ENCODE measurements at places on chromosomes 3 and 15.
A peak's percentile ranks its signal among the peaks of the same experiment; 100 is the strongest.

DNA sequence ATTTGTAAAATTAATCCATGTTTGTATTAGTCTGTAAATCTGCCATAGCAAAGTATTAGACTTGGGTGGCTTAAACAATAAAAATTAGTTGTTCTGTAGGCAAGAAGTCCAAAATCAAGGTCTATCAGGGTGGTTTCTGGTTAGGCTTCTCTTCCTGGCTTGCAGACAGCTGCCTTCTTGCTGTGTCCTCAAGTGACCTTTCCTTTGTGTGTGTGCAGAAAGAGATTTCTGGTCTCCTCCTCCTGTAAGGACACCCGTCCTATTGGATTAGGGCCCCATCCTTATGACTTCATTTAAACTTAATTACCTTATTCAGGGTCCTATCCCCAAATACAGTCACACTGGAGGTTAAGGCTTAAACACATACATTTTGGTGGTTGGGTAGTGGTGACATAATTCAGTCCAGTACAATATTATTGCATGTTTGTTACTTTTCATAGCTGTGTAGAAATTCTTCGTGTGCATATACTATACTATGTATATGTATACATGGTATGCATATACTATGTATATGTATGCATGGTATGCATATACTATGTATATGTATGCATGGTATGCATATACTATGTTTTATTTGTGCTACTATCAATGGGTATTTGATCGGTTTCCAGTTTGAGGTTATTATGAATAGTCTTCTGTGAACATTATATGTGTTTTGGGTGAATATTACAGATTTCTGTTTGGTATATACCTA is 57.9 kb upstream of the RNU6-1 start:
- DNase-seq = no peak

- DNase-seq = no peak
Observed at GRCh38 chr15:46322753-46323152, 687.9 kb downstream of the SQOR start.

DNA sequence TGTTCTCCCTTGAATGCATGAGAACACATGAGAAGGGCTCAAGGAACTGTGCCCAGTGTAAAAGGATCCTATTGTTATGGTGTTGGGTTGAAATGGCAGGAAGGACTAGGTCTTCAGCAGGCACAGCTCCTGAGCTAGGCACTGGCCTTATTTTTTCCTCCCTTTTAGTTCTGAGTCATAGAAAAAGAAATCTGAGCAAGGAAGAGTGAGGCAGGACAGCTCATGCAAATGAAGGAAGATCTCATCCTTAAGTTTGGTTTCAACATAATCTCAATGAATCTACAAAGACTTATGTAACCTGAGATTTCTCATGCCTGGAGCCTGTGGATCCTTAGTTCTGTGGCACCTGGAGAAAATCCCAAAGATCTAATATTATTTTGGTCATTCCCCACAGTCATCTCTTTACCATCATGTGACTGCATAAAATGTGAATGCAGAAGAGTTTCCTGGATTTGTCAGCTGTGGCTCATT is 188.6 kb upstream of the TBL1XR1 start:
- no peak for DNase-seq

GRCh38 chr3:17386432-17386831 is 356.0 kb downstream of the TBC1D5 start:
- DNase-seq = no peak

GRCh38 chr3:36744763-36745162 is 19.6 kb downstream of the DCLK3 start:
- DNase-seq = no peak

DNA sequence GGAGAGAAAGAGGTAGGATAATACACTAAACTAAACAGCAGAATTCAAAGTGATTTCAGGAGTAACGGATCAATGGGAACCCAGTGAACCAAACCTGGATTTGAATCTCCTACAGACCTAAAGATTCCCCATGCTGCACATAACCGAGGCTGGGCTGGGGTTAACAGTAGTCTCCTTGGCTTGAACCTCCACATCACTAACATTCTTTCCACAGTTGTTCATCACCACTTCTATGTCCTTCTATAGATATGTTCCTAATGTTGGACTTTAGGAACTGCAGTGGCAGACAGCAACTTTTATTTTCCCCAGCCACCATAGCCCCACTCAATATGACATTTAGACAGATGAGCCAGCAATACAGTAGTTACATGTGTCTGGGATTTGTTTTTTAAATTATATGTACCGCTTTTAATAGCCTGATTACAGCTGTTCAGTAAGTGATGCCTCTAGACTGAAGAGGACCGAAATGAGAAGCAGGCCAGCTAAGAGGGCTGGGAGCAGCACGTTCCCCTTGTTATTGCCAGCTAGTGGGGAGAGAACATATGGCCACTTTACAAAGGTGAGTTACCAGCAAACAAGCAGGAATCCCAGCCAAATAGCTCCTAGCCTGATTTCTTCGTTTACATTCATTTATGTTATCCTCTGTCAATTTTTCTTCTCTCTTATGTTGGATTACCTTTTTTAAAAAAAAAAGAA is 472.6 kb upstream of the CDIN1 start:
- DNase-seq = no peak

DNA sequence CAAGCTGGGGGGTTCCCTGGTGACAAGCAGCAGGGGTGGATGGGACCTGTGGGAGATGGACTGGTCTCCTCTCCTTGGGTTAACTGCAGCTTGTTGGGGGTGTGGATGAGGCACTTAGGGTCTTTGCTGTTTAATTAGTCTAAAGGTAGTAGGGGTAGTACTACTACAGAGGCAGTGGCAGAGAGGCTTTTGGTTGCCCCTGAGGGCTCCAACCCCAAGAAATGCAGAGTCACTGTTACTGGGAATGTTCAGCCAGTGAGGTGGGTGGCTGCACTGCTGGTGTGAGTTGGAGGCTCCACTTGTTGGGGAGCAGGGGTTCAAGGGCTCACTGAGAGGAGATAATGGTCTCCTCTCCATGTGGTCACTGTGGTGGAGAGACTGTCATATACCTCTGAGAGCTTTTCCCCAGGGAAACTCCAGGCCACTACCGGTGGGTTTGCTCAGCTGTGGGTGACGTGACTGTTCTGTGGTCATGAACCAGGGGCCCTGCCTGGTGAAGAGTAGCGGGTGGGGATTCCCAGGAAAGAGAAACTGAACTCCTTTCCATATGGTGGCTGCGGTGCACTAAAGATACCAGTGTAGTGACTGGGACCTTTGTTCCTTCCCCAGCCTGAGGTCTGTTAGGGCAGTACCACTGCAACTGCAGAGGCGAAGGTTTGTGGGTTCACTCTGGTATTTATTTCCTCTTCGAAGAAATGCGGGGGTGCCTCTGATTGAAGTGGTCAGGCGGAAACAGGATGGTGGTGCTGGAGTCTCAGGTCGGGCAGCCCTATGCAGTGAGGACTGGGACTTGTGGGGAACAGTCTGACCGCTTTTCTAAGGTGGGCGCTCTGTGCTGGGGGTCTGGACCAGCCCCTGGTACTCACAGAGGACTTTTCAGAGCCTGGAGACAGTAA is 68.9 kb upstream of the TNFSF10 start:
- DNase-seq = no peak

GRCh38 chr3:100682854-100683760 is 26.2 kb upstream of the TFG start:
- DNase-seq = no peak

GRCh38 chr3:123480428-123480827 is 31.5 kb upstream of the ADCY5 start:
- no peak for DNase-seq

- no peak for DNase-seq
Observed at GRCh38 chr3:119652306-119653033, 7.9 kb downstream of the POPDC2 start.

DNA sequence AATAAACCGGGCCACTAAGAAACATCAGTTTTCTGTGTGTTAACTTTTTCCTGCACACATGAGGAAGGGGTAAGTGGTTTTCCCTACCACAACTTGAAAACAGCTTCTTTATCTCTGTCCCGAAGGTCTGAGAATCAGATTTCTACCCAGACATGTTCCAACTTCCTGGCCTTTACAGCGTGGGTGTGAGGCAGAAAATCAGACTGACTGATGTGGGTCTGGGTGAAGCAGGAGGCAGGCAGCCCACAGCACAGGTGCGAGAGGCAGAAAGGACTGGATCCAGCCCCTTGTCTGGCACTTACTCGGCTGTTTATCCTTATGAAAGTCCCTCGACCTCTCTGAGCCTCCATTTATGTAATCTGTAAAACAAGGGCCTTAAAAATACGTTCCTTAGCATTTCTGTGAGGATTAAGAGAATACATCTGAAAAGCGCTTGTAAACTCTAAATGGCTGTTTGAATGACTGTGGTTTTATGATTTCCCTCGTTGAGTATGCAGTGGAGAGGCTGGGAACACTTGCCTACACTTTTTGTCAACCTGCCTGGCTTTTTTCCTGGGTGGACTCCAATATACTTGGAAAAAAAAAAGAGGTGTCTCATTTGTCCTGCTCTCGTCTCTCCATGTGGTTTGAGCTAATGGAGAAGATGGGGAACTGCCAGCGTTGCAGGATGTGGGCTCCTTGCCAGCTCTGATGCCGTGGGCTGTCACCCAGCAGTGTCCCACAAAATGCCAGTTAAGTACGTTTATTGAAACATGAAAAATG is 3.1 kb downstream of the AGBL1 start:
- no peak for DNase-seq

DNA sequence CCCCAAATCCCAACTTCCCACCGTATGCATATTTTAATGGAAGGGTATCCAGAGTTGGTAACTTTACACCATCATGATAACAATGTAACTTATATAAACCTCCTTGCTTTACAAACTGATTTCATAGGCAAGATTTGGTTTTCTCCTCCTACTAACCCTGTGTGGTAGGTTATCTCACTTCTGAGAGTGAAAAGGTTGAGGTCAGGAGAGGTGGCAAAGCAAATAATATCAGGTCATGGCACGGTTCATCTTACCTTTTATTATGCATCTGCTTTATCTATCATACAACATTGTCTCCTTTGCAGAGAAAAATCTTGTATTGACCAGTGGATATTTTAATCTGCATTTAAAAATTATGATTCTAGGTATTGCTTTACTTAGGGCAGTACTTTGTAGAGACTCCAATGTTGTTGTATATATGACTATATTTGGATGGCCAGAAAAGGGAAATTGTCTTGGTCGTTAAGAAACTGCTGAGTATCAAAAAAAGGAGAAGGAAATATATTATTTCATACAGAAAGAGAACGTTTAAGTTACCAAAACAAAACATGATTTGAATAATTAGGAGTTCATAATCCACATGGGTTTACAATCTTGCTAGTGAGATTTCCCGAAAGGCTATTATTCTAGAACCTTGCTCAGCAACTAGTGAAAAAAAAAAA is 30.4 kb downstream of the NFKBIZ start:
- DNase-seq = no peak

DNA sequence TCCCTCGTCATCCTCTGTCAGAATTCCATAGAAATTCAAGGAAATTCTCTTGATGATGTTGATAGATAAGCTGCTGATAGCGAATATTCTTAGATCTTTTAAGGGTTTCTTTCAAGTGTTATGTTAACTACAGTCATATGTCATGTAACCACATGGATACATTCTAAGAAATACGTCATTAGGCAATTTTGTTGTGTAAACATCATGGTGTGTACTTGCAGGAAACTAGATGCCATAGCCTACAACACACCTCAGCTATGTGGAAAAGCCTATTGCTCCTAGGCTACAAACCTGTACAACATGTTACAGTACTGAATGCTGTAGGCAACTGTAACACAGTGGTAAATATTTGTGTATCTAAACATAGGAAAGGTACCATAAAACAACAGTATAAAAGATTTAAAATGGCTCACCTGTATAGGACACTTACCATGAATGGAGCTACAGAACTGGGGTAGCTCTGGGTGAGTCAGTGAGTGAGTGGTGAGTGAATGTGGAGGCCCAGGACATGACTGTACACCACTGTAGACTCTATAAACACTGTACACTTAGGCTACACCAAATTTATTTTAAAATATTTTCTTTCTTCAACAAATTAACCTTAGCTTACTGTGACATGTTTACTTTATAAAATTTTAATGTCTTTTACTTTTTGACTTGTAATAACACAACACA is 34.6 kb downstream of the GLDN start:
- DNase-seq = no peak

DNA sequence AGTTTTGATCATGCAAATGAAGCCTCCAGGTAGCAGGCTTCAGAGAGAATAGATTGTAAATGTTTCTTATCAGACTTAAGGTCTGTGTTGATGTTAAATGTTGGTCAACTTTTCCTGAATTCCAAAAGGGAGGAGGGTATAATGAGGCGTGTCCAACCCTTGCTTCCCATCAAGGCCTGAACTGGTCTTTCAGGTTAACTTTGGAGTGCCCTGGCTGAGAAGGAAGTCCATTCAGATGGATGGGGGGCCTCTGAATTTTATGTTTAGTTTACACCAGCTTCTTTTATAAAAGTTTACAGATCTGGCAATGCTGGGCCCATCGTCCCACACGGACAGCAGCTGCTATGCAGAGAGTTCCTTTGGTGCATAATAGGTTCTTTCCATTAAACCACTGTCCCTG is 8.9 kb downstream of the CCDC13 start:
- no peak for DNase-seq

DNA sequence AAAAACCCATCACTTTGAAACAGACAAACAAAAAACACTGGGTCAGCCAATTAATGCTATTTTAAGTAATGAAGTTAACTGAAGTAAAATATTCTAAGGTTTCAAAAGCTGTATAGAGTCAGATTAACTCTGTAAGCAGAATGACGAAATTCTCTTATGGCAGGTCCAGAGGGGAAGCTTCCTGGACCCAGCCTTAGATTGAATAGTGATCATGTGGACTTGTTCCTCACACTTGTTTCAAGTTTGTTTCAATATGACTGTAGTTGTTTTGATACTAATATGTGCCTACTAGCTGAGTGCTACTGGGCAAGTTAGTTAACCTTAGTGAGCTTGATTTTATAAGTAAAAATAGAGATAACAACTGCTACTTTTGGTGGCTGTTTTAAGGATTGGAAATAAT is 32.6 kb downstream of the PLS1 start:
- no peak for DNase-seq

DNA sequence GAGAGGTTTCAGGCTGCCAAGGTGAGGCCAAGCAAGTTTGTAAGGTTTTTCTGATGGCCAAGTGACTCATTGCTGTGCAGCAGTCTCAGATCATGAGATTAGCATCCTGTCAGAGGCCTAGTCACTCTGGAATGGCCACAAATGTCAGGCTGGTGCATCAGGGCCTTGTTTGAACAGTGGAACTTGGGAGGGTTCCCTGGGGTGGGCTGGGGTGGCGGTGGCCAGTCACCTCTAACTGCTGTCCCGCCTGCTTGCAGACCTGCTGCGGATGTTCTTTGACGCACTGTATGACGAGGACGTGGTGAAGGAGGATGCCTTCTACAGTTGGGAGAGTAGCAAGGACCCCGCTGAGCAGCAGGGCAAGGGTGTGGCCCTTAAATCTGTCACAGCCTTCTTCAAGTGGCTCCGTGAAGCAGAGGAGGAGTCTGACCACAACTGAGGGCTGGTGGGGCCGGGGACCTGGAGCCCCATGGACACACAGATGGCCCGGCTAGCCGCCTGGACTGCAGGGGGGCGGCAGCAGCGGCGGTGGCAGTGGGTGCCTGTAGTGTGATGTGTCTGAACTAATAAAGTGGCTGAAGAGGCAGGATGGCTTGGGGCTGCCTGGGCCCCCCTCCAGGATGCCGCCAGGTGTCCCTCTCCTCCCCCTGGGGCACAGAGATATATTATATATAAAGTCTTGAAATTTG is 2.8 kb upstream of the FAM131A start:
- no peak for DNase-seq

- DNase-seq = peak; percentile 34
Observed at GRCh38 chr3:64187065-64187959, 38.0 kb downstream of the PRICKLE2 start.

- no peak for DNase-seq
Observed at GRCh38 chr15:85306946-85307686, 73.3 kb upstream of the AKAP13 start.

GRCh38 chr3:197354568-197355001 is 56.2 kb upstream of the DLG1 start:
- DNase-seq = no peak

All from NCI-H2029 (cell line).